Naive B cell (primary cell): ENCODE measurements at places on chromosomes 11 and 22. TPM values are rescaled to one million over a fixed set of nuclear protein-coding genes. Genes with fewer than 3 reads are reported as not detected.
A peak's percentile ranks its signal among the peaks of the same experiment; 100 is the strongest.

- DNase-seq: no peak
- H3K4me1 ChIP-seq: no peaks in the 10 kb centered on the region
- no peaks in the 10 kb centered on the region for H3K36me3 ChIP-seq
- H3K27me3 ChIP-seq: peaks cover 13% of the 10 kb centered on the region
Observed at GRCh38 chr11:122517403-122518379, 137.8 kb upstream of the UBASH3B start.

DNA sequence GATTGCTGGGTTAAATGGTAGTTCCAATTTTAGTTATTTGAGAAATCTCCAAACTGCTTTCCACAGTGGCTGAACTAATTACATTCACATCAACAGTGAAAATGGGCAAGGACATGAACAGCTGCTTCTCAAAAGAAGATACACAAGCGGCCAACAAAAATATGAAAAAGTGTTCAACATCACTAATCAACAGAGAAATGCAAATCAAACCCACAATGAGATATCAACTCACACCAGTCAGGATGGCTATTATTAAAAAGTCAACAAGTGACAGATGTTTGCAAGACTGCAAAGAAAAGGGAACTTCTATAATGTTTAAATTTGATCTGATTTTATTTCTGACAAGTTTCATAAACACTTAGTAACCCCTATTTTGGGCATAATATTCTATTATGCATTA lies 537.5 kb downstream of the DLG2 start:
- no peaks in the 10 kb centered on the region for H3K27me3 ChIP-seq
- peaks cover 17% of the 10 kb centered on the region for H3K4me1 ChIP-seq
- H3K27ac ChIP-seq: no peak overlapping the region
- peak; percentile 6 for DNase-seq
- no peak overlapping the region for H3K4me3 ChIP-seq

DNA sequence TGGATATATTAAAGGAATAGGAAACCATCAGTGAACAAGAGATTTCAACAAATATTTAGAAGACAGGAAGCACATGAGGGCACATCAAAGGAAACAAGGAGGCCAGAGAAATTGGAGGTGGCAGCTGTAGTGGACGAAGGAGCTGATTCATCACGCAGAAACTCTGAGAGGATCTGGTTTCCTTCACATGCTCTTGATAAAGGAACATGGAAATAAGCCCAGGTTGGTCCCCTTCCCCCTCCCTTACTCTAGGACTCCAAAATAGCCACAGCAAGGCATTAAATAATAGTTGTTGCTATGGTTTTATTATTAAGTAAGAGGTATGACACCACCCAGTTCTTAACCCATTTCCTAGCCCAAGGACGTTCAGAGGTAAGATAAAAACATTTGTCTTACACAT lies 11.3 kb downstream of the IZUMO1R start:
- no peak for DNase-seq
- no peaks in the 10 kb centered on the region for H3K4me1 ChIP-seq
- peaks cover 26% of the 10 kb centered on the region for H3K27me3 ChIP-seq
- no peak overlapping the region for H3K4me3 ChIP-seq
- peaks cover 2% of the 10 kb centered on the region for H3K36me3 ChIP-seq
- H3K27ac ChIP-seq: no peak overlapping the region

DNA sequence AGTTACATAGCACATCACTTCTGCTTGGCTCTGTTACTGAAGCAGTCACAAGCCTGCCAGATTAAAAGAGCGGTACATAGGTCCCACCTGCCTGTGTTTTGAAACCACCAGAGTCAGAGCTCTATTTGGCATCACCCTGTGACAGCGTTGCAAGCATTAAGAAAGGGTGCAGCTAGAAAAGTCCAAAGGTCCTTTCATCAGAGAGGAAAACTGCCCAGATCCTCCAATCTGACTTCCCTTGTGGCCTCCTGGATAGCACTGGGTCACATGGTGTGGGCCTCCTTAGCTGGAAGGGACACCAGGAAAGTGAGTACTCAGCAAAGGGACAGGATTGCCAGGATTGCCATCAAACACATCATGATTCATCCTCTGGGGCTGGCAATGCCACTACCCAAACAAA lies 22.9 kb downstream of the STX3 start:
- no peak overlapping the region for H3K27ac ChIP-seq
- no peaks in the 10 kb centered on the region for H3K4me1 ChIP-seq
- H3K4me3 ChIP-seq: no peak overlapping the region
- no peak for DNase-seq
- peaks cover 9% of the 10 kb centered on the region for H3K36me3 ChIP-seq

DNA sequence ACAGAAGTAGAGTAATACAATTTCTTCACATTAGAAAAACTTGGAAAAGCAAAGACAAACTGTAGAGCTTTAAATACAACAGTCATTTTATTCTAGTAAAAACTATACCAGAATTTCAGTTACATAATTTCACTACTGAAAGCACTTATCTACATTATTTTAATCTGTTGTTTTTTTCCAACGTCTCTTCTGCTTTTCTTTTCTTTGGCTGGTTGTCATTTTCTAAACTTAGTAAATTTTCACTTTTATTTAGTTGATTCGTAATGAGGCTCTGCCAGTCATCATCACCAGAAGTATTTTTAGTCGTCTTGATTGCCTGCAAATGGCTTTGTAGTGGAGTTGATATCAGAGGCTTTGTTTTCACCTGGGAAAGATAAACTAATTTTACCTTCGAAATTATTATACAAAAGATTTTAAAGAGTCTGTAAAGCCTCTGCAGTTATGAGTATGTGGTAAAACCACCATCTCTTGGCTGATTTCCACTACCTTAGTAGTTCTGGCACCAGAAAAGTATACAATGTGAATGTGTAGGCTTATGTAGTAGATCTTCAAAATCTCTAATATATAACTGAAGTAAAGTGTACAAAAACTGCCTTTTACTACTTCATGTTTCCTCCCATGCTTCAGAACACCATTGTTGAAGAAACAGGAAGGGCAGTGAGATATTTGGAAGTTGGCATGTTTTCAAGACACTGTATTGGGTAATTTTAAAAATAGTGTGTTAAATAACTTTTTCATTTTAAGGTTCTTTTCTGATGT lies 19.2 kb downstream of the EIF3M start:
- no peak overlapping the region for H3K27ac ChIP-seq
- no peaks in the 10 kb centered on the region for H3K4me1 ChIP-seq
- no peaks in the 10 kb centered on the region for H3K36me3 ChIP-seq
- DNase-seq: no peak
- H3K4me3 ChIP-seq: no peak overlapping the region

DNA sequence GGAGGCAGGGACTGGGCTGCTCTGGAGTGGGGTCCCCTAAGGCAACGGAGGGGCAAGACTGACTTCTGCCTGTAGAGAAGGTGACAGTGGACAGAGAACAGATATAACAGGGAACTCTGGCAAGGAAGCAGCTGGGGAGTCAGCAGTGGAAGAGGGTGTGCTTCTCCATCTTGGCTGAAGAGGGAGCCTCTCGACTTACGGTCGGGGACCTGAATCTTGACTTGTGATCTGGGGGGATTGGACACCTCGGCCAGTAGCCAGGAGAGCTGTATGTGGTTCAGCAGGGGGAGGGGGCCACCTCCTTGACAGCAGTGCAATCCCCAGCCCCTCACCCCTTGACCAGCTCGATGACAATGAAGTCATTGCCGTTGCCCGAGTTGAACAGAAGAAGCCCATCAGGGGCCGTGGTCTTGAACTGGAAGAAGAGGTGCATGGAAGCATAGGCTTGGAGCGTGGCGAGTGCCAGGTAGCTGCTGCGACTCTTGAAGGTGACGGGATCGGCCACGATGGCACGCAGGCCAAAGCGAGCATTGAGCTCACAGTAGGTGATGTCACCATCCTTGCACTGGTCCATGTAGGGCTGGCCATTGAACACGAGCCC lies 60.0 kb downstream of the SLC22A12 start:
- H3K4me3 ChIP-seq: no peak overlapping the region
- no peaks in the 10 kb centered on the region for H3K36me3 ChIP-seq
- H3K27ac ChIP-seq: no peak overlapping the region
- H3K4me1 ChIP-seq: peaks cover 32% of the 10 kb centered on the region
- DNase-seq: no peak
- H3K27me3 ChIP-seq: peaks cover 27% of the 10 kb centered on the region

DNA sequence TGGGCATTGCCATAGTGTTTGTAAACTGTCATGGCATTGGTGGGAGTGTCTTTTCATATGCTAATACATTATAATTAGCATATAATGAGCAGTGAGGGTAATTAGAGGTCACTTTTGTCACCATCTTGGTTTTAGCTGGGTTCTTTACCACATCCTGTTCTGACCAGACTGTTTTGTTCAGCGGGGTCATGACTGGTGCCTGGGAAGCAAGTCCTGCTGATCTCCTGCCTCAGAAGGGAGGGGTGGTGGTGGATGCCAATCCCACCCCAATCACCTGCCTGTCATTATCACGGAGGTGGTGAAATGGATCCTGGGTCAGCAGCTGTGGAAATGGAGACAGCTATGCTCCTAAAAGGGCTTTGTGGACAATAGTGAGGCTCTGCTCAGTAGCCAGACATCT lies 31.2 kb downstream of the IL18 start:
- peaks cover 6% of the 10 kb centered on the region for H3K36me3 ChIP-seq
- H3K4me3 ChIP-seq: no peak overlapping the region
- no peaks in the 10 kb centered on the region for H3K27me3 ChIP-seq
- H3K27ac ChIP-seq: no peak overlapping the region

DNA sequence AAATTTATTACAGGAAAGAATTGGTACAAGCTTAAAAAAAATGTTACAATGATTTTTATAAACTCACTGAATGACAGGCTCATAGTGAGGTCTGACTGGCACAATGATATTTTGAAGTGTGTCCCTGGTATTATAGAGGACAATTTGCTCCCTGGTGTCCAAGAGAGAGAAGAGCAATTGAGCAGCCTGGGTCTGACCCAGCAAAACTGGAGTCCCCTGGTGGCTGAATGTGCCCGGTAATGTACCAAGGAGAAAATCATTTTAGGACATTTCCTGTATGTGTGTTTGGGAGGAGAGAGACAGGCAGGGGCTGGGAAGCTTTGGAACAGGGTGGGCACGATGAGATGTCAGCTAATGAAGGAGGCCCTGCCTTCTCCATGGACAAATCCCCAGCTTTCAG lies 125.3 kb downstream of the APOL5 start:
- DNase-seq: no peak
- H3K4me1 ChIP-seq: peaks cover 11% of the 10 kb centered on the region
- no peaks in the 10 kb centered on the region for H3K36me3 ChIP-seq
- no peak overlapping the region for H3K27ac ChIP-seq
- no peak overlapping the region for H3K4me3 ChIP-seq

The IGLL1 gene
- polyA plus RNA-seq: not detected

The DRD4 gene
- polyA plus RNA-seq: not detected

The APOA4 gene
- polyA plus RNA-seq: not detected
